ENCODE measurements at places on chromosomes 2 and 18.

GRCh38 chr2:10709290-10709939 is 12.0 kb upstream of the ATP6V1C2 start:
- no peak for DNase-seq

DNA sequence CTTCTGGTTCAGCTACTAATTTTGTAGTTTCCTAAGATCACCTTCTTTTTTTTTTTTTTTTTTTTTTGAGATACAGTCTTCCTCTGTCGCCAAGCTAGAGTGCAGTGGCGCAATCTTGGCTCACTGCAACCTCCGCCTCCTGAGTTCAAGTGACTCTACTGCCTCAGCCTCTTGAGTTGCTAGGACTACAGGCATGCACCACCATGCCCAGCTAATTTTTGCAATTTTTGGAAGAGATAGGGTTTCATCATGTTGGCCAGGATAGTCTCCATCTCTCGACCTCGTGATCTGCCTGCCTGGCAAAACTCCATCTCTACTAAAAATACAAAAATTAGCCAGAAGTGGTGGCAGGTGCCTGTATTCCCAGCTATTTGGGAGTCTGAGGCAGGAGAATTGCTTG is 301.5 kb upstream of the TFPI start:
- DNase-seq = no peak

GRCh38 chr2:31440764-31441163 is 26.2 kb upstream of the XDH start:
- DNase-seq = no peak

GRCh38 chr18:45571714-45572113 is 43.6 kb upstream of the SLC14A2 start:
- no peak for DNase-seq

All from Kasumi-1 (cell line).